Osteocyte (in vitro differentiated cells): ENCODE measurements at places on chromosomes 7 and 10. TPM values are rescaled to one million over a fixed set of nuclear protein-coding genes. Genes with fewer than 3 reads are reported as not detected.
A peak's percentile ranks its signal among the peaks of the same experiment; 100 is the strongest.

DNA sequence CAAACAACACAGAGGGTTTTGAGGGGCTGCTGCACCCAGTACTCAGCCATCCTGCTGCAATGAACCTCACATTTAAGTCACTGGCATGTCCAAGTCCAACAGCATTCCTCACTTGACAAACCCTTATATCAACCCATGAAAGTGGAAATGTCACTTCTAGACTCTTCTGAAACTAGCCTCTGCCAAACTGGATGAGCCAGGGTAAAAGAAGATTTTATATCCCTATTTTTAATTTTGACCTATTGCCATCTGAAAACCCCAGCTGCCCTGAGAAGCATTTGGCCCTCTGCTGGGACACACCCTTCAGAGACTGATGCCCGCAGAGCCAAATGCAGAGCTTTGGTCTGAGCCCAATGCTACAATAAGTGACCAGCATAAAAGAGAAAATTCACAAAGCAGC lies 201.1 kb downstream of the ANK3 start:
- no peak overlapping the region for H3K4me3 ChIP-seq
- H3K4me1 ChIP-seq, result peaks cover 22% of the 10 kb centered on the region
- H3K27me3 ChIP-seq, result no peaks in the 10 kb centered on the region
- peaks cover 12% of the 10 kb centered on the region for H3K36me3 ChIP-seq

GRCh38 chr7:50278120-50278519 lies 26.4 kb upstream of the IKZF1 start:
- no peak overlapping the region for H3K4me3 ChIP-seq
- DNase-seq, result no peak
- no peaks in the 10 kb centered on the region for H3K36me3 ChIP-seq
- peaks cover 12% of the 10 kb centered on the region for H3K27me3 ChIP-seq
- no peaks in the 10 kb centered on the region for H3K4me1 ChIP-seq

DNA sequence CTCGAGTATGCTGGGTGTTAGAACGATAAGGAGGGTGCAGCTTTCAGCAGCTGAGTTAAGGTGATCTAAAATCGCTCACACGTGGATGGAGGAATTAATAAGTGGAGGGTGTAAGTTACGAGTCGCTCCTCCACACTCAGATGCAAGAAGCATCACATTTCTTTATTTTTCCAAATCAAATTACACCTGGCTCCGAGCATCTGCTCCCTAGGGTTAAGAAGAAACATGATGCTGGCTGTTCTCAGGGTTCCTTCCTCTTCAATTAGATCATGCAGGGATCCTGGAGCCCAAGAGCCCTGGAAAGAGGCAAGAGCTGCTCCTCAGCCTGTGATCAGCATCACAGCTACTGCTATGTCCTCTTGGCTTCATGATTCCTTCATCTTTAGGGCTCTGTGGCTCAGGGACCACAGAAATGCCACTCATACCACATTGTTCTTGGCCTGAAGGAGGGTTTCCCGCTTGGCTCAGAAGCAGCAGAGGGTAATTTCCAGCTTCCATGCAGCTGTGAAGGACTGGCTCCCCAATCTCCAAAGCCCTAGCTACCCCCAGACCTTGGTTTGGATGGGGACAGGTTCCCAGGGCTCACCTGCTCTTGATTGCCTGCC lies 235.9 kb upstream of the ZNF32 start:
- H3K4me3 ChIP-seq, result no peak overlapping the region
- H3K36me3 ChIP-seq, result no peaks in the 10 kb centered on the region
- H3K27me3 ChIP-seq, result no peaks in the 10 kb centered on the region
- peaks cover 49% of the 10 kb centered on the region for H3K4me1 ChIP-seq

DNA sequence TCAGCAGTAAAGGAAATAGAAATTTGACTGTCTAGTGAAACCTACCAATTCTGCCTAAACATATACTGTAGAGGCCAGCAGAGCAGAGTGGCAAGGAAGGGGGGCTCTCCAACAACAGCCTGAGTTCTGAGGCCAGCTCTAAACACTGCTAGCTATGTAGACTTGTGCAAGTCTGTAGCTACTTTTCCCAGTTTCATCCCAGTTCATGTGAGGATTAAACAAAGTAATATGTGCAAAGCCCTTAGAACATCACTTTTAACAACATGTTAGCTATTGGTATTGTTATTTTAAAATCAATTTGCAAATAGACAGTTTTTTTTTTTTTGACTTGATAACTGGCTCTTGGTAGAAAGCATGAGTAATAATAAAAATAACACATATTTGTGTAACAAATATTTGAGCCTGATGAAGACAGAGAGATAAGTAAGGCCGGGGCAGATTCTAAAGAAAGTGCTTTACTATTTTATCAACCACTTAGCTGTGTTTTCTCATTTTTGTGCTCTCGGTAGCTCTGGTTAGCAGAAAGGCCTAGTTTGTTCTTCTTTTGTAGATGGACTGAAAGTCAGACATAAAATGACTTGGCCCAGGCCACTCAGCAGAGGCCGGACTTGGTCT lies 9.3 kb downstream of the CHST12 start:
- peak overlapping the region; percentile 8 for H3K4me3 ChIP-seq
- DNase-seq, result no peak
- peak overlapping the region; percentile 82 for H3K27ac ChIP-seq
- peaks cover 9% of the 10 kb centered on the region for H3K36me3 ChIP-seq
- no peaks in the 10 kb centered on the region for H3K27me3 ChIP-seq

DNA sequence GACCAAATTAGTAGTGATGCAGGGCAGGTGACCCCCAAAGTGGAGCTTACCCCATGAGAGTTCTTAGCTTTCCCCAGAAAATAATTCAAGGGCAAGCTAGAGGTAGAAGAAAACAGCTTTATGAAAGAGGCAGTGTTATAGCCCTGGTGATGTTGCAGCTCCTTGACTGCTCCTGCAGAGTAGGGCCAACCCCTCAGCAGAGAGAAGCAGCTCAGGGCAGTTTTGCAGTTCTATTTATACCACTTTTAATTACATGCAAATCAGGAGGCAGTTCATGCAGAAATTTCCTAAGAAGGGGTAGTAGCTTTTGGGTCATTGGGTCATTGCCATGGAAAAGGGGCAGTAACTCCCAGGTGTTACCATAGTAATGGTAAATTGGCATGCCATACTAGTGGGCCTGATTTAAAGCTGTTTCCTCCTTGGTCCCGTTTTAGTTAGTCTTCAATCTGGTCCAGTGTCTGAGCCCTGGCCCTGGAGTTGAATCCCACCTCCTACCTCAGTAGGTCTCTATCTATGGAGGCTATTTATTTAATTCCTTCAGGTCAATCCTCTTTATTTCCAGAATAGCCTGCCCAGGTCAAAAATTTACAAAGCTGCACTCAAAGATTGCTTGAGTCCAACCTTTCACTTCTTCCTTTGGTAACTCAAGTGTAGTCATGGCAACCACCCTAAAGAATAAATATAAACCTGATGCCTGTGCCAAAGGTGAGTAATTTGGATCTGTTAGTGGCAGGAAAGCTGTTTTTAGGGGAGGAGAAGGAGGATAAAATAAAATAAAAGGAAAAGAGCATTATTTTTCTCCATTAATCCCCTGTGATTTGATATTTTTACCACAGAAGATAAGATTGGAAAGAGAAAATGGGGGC lies 29.5 kb downstream of the PLXDC2 start:
- peaks cover 25% of the 10 kb centered on the region for H3K4me1 ChIP-seq
- H3K36me3 ChIP-seq, result no peaks in the 10 kb centered on the region
- H3K4me3 ChIP-seq, result no peak overlapping the region
- H3K27me3 ChIP-seq, result no peaks in the 10 kb centered on the region

- no peak overlapping the region for H3K4me3 ChIP-seq
- DNase-seq, result no peak
- no peaks in the 10 kb centered on the region for H3K27me3 ChIP-seq
Measured at GRCh38 chr10:114894911-114895310, 43.1 kb upstream of the TRUB1 start.

- peaks cover 7% of the 10 kb centered on the region for H3K4me1 ChIP-seq
- H3K36me3 ChIP-seq, result no peaks in the 10 kb centered on the region
- no peak overlapping the region for H3K27ac ChIP-seq
- no peak overlapping the region for H3K4me3 ChIP-seq
Measured at GRCh38 chr10:895324-895723, 36.2 kb downstream of the LARP4B start.

DNA sequence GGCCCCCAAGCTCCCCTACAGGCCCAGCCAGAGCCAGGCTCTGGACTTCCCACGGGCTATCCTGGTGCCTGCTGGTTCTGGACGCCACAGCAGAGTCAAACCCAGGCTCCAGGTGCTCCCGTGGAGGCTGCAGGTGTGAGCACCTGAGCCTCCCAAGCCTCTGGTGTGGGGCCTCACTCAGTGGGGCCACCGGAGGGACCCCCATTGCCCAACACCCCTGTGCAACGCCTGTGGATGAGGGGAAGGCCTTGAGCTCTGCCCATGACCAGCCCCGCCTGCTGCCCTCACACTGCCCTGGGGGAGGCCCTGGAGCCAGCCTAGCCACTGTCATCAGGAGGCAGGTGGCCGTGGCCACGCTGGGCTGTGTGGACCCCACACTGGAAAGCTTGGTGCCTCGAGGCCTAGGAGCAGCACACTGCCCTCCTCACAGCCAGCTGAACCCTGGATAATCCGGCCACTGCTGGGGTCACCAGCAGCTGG lies 229.3 kb downstream of the MAD1L1 start:
- no peak for DNase-seq
- H3K4me3 ChIP-seq, result no peak overlapping the region

DNA sequence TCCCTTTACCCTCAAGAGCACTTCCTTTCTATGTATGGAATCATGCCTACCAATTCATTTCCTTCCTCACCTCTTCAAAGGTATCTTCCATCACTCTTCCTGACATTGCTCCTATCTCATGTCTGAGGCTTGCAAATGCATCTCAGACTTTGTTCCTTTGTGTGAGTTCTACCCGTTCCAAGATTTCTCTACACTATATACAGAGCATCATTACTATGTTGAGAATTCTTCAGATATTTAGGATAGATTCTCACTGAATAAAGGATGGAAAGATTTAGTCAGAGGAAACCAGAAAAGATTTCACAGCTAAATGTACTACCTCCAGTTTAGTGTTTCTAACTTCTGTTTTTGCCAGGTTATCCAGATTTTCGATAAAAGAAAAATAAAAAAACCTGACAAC lies 462.7 kb downstream of the PHTF2 start:
- no peaks in the 10 kb centered on the region for H3K36me3 ChIP-seq
- peaks cover 2% of the 10 kb centered on the region for H3K27me3 ChIP-seq
- no peak for DNase-seq
- H3K4me1 ChIP-seq, result no peaks in the 10 kb centered on the region
- no peak overlapping the region for H3K27ac ChIP-seq

HOXA6 gene
- total RNA-seq, result not detected in 2 replicates

SNX13 gene
- total RNA-seq, result 48.7 and 49.5 TPM in 2 replicates
